Activated T-helper 2 cell treated with anti-CD3 and anti-CD28 coated beads, Interferon-gamma antibody, Interleukin-2, Interleukin-4, amounts not matched to agents 10 μg/mL and 5 μg/mL and 100 μg/mL, durations not matched to agents 14 hours and 24 hours and 36 hours (primary cell): ENCODE measurements at places on chromosomes 4 and X.
A peak's percentile ranks its signal among the peaks of the same experiment; 100 is the strongest.

GRCh38 chr4:7202411-7202810 lies 10.1 kb downstream of the SORCS2 start:
- no peak for DNase-seq

- DNase-seq: no peak
These were observed 37.8 kb downstream of the NPNT start for GRCh38 chr4:105933083-105933482.

GRCh38 chr4:139556071-139556723 lies at the start of gene SETD7:
Gene SETD7 (minus strand): TSS chr4:139556219. CDS start chr4:139556137, 82 bp downstream.
- DNase-seq: peak; percentile 66

DNA sequence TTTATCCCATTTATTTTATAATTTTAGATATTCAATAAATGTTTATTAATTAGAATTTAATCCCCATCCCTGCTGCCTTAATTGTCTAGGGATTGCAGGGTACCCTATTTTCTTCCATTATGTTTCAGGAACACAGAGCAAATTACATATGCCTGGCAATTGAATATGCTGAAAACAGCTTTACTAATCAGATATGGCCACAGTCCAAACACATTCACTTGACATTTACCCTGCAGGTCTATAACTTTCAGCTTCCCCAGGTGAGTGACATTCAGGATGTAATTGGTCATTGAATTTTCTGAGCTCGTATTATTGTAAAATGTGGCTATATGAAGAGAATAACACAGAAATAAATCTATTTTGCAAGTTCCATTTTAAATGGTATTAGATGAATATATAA lies 218.7 kb upstream of the NDST4 start:
- DNase-seq: no peak

DNA sequence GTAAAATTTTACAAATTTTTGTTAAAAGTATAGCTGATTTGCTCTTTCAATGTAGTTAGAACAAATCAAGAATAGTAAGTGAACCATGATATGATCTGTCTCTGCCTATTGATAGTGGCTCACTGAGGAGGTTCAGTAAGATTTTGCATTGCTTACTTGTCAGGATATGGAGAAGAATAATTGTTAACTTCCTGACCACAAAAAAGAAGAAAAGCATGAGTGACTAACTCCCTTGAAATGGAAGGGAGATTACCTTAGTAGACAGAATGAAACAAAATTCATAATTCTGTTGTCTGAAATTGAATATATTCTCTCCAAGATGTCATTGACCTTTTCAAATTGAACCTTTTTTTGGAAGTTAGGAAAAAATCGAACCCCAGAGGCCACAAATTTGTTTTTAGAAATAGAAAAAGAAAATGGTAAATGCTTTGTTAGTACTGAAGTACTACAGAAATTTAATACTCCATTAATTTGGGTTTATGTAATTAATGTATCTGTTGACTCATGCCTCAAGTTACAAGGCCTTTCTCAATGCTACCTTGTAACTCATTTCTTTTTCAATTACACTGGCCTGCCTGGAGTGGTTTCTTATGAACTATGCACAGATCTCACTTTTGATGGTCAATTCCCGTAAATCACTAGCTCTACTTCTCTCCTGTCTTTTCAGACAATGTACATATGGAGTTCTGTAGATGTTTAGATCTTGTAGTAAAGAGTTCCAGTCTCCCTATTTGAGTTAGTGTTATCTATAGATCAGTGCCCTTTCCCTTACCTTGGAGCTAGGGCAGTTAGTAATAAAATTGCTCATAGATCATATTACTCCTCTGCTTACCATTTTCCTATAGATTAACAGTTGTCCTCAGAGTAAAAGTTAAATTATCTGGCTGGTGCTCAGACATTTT lies 139.3 kb downstream of the TLL1 start:
- DNase-seq: no peak

- DNase-seq: no peak
These were observed 13.7 kb downstream of the ADH6 start for GRCh38 chr4:99205153-99205979.

GRCh38 chrX:16788477-16788876 lies 2.2 kb downstream of the TXLNG start:
- DNase-seq: no peak

DNA sequence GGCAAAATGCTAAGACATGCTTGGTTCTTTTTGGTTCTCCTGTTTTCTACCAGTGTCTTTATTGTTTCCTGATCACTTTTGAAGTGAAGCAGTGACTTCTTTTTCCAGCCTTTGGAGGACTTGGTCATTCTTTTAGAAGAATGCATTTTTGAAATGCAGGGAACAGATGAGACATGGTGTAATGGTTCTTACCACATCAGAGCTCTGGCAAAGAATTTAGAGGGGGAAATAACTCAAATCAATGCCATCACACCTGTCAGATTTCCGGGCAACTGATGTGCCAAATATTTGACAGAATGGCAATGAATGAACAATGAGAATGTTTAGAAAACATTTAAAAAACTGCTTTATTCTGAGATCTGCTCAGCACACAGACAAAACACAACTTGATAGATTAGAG lies 519.6 kb downstream of the IQCM start:
- no peak for DNase-seq

- no peak for DNase-seq
These were observed 48.3 kb upstream of the MAN2B2 start for GRCh38 chr4:6526671-6527091.

DNA sequence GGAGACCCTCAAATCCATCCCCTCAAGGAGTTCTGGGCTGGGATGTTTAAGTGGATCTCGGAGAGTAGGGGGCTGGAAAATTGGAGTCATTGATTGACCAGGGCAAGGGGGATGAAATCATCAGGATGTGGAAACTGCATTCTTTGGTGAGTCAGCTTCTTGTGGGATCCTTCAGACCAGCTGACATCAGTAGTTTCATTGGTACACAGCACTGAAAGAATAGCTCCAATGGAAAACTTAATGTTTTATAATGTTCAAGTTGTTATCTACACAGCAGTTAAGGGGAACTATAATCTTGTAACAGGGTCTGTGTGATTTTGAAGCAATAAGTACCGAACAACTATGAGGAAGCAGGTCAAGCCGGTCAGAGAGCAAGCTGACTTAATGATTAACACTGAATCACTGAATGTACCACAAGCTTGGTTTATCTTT lies 506.1 kb downstream of the RPA4 start:
- DNase-seq: no peak
